ENCODE measurements at places on chromosomes 3 and 15.
A peak's percentile ranks its signal among the peaks of the same experiment; 100 is the strongest.

DNA sequence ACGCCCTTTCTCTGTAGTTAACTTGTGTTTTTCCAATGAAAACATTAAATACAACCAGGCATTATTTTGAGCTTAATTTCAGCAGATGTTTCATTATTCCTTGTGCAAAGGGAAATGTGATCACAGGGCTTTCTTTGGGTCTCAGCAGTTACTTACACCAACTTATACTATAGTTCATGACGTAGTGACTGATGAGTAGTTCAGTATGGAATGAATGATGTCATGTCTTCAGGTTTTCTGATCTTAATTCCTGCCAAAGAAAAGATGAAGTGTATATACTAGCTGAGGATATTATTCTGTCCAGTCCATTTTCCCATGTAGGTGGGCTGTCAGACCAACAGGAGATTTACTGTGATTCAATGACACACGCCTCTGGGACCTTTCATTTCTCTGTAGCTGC is 61.3 kb downstream of the MYRIP start:
- no peak for DNase-seq

GRCh38 chr3:148642214-148642613 is 55.5 kb upstream of the AGTR1 start:
- DNase-seq: no peak

GRCh38 chr3:28564211-28564610 is 215.6 kb upstream of the AZI2 start:
- peak; percentile 29 for DNase-seq

DNA sequence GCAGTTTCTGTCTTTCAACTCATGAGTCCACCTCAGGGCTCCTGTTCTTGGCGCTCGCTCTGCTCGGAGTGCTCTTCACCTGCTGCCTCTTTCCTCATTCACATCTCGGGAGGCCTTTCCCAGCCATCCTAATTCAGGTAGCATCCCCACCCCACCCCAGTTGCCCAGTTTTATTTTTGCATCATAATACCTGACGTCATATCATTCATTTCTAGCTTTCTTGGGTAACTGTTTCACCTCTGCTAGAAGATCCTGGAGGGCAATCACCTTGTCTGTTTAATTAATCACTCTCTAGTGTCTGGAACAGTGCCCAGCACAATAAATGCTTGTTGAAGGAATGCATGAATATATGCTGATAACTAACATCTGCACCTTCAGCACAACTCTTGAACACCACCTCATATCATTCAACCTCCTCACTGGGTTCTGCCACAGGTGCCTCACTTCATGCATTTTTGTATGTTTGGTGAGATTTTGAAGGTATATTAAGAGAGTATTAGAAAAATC is 7.6 kb downstream of the NUSAP1 start:
- no peak for DNase-seq

- DNase-seq: no peak
These were observed 34.1 kb downstream of the SHC4 start for GRCh38 chr15:48929661-48930060.

DNA sequence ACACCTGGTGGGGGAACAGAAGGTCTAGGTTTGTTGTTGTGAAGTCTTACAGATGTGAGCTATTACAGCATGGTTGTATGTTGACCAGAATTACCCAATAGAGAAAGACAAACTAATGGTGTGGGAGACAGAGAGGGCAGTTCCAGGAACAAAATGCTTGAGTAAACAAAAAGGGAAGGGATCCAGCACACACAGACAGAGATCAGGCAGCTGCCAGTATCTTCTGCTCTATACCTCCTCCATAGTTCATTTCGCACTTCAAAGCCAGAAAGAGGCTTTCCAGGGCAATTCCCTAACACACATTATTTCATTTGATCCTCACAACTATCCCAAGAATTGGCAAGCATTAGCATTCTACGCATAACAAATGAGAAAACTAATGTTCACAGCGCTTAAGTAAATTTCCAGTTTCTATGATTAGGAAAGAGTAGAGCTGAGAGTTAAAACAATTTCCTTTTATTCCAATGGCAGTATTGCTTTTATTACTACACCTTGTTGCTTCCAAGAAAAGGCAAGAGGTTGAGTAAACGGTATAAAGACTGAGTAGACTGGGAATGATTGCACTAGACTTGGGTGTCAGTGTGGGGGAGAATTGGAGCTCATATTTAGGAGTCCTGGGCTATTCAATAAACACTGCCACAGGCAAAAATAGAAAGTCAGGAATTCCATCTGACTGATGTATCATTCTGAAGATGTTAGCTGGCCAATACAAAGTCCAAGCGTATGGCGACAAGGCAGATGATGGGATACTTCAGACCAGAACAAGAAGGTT is 39.7 kb upstream of the ZNF280D start:
- DNase-seq: no peak

- DNase-seq: no peak
These were observed 62.2 kb downstream of the CASR start for GRCh38 chr3:122245513-122246174.

DNA sequence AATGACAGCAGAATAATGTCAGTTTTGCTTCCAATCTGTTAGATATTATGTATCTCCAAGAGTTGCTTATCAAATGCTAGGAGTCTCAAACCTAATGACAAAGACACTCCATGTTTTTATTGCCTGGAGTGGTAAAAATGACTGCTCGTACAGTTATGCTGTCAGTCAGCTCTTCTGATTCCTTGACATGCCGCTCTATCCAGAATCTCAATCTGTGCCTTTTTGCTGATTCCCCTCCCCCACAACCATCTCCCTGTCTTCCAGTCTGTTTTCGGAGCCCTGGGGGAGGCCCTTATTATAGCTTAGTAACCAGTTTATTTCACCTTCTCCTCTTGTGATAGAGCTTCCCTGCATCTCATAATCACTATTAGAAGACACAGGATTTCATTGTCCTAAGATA is 2.6 kb downstream of the MKRN2 start:
- no peak for DNase-seq

- no peak for DNase-seq
These were observed 129.2 kb downstream of the RAB11A start for GRCh38 chr15:65998486-65998885.

Data from globus pallidus (tissue), 1 donor.